NCI-H748 treated with DMSO at 0.1 percent for 48 hours (cell line): ENCODE measurements at places on chromosomes 2 and 18.
A peak's percentile ranks its signal among the peaks of the same experiment; 100 is the strongest.

- no peak for DNase-seq
Measured at GRCh38 chr2:221848286-221848685, 276.2 kb upstream of the EPHA4 start.

DNA sequence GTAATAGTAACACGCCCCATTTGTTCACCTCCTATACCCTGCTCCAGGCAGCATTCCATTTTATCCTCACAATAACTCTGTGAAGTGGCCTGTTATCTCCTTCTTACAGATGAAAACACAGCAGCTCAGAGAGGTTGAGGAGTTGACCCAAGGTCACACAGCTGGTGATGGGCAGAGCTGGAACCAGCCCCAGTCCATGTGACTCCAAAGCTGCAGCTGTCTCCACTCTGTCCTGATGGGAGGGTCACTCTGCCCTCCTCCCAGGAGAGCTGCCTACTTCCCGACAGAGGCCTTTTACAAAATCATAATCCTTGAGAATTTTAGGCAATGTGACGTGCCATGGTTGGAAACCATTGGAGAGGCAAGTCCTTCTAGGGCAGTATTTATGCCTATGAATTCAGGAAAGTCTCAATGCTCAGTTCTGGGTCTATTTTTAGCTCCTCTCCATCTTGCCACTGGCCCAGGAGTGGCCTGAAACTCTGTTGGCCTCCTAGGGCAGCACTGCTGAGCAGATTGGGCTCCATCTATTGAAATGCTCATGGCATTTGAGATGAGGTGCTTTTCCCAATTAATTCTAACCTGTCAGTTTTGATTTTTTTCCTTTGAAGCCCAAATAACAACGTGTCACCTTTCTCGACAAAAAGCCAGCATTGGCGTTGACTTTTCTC, 162.0 kb upstream of the MSH6 start:
- no peak for DNase-seq

GRCh38 chr2:19812166-19812565, 89.6 kb downstream of the TTC32 start:
- DNase-seq = no peak

DNA sequence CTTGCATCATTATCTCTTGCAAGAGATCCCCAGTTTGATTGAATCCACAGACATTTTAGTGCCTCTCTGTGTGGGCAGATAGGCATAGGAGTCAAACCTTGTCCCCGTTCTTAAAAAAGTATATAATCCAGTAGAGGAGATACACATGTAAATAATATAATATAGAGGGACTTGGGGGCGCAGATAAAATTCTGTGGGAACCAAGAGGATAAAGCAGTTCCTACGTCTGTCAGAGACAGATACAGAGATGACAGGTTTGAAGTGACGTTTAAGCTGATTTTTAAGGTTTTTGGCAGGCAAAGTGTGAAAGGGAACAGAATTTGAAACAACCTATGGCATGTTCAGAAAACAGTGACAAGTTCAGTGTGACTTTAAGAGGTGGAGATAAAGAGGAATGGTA, 63.1 kb downstream of the CAB39 start:
- no peak for DNase-seq

DNA sequence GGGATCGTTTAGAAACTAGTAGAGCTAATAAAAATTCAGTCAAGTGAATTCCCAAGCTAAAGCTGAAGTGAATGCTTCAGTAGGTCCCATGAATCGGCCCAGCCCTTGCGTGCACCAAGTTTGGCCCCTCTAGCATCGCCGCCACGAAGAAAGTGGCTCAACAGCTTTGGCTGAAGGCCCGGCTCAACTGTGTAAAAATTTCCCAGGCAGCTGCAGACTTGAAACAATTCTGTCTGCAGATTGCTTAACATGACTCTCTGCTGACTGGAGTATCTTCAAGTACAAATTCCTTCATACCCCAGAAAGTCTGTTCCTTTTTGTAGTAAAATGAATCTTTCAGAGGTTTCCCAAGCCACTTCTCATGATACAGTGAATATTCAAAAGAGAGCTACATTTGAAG, 32.7 kb downstream of the ALMS1 start:
- no peak for DNase-seq

GRCh38 chr18:24271381-24272228, 126.0 kb downstream of the OSBPL1A start:
- DNase-seq = peak; percentile 35

DNA sequence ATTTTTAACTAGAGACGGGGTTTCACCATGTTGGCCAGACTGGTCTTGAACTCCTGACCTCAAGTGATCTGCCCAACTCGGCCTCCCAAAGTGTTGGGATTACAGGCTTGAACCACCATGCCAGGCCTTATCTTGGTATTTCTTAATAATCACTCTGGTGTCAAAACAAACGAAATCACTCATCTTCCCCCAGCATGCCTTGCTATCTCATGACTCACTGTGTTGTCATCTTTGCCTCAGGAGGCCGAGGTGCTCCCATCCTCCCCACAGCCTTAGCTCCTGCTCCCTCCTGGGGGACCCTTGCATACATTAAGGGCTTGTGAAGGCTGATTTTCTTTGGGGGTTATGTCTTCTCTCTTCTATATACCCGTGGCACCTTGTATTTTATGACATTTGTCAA, 250.1 kb upstream of the DPP10 start:
- no peak for DNase-seq

- DNase-seq = no peak
Measured at GRCh38 chr2:15982285-15983044, 42.1 kb downstream of the MYCN start.

GRCh38 chr2:196453613-196454047, 185.9 kb upstream of the CCDC150 start:
- peak; percentile 62 for DNase-seq

- peak; percentile 32 for DNase-seq
Measured at GRCh38 chr18:62788111-62788510, 72.8 kb downstream of the PHLPP1 start.

DNA sequence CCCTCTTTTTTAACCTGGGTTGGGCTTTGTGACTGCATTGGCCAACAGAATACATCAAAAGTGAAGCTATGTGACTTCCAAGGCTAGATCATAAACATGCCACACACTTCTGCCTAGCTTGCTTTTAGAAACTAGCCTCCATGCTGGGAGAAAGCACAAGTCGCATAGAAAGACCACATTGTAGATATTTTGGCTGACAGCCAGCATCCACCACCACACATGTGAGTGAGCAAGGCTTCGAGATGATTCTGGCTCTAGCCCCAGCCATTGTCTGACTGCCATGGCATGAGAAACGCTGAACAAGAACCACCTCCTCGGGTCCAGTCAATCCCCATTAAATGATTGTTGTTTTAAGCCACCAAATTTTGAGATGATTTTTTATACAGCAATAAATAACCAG, 66.8 kb upstream of the STPG4 start:
- DNase-seq = no peak

- no peak for DNase-seq
Measured at GRCh38 chr18:6039055-6039454, 143.7 kb upstream of the TMEM200C start.

- no peak for DNase-seq
Measured at GRCh38 chr2:130796290-130796689, 40.4 kb upstream of the ARHGEF4 start.

GRCh38 chr2:38245114-38245641, 131.9 kb downstream of the ATL2 start:
- no peak for DNase-seq

DNA sequence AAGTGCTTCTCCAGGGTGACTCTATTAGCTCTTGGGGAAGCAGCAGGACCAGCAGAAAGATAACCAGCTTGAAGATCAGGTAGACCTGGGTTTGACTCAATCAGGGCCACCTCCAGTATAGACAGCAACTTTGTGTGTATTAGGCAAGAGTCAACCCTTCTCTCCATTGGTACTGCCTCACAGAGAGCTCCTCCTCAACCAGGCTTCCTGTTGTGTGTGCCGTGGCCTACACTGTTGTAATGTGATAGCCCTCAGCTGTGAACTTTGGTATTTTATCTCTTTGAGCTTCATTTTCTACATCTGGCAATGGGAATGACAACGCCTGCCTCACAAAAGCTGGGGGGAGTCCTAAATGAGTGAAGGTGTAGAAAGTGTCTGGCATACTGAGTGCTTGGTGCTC, 17.0 kb upstream of the MAP3K20 start:
- DNase-seq = no peak

- DNase-seq = no peak
Measured at GRCh38 chr2:112864072-112864471, 27.5 kb upstream of the IL1B start.

GRCh38 chr2:73337828-73338227, 44.5 kb upstream of the EGR4 start:
- no peak for DNase-seq

DNA sequence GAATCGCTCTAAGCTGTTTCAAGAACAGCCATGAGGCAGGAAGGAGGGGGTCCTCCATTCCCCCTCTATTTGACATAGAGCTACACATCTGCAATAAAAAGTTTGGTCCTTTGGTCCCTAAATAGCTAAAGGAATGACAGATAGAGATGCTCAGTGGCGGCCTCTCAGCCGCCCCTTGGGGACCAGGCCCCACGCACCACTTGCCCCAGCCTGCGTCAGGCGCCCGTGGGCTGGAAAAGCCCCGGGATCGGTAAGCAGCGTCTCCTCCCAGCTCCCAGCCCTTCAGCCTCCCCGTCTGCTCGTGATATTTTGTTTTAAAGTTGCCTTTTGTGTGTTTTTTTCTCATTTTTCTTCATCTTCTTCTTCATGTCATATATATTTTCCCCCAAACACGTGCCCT, 321.0 kb downstream of the CELF4 start:
- DNase-seq = no peak

DNA sequence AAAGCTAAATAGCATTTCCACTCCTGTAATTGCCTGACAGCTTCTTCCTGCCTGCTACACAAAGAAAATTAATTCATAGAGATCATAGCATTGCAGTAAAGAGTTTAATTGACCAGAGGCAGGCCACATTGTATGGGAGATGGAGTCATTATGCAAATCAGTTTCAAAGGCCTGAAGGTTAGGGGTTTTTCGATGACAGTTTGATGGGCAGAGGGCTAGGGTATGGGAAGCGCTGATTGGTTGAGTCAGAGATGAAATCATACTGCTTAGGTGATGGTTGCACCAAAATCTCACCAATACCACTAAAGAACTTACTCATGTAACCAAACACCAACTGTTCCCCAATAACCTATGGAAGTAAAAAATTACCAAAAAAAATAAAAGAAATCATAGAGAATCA, 599.0 kb downstream of the NUP35 start:
- no peak for DNase-seq

DNA sequence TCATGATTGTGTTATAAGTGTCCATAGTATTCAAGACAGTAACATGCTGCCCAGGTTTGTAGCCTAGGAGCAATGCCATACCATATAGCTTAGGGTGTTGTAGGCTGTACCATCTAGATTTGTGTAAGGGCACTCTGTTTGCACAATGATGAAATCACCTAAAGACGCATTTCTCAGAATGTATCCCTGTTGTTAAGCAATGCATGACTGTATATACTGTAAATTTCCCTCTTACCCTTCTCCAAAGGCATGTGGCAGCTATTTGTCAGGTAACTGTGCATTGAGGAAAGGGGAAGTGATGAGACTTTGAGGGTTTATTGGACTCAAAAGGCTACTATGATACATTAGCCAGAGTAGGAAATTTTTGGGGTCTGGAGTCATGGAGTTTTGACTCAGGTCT, 180.8 kb downstream of the VAPA start:
- no peak for DNase-seq

DNA sequence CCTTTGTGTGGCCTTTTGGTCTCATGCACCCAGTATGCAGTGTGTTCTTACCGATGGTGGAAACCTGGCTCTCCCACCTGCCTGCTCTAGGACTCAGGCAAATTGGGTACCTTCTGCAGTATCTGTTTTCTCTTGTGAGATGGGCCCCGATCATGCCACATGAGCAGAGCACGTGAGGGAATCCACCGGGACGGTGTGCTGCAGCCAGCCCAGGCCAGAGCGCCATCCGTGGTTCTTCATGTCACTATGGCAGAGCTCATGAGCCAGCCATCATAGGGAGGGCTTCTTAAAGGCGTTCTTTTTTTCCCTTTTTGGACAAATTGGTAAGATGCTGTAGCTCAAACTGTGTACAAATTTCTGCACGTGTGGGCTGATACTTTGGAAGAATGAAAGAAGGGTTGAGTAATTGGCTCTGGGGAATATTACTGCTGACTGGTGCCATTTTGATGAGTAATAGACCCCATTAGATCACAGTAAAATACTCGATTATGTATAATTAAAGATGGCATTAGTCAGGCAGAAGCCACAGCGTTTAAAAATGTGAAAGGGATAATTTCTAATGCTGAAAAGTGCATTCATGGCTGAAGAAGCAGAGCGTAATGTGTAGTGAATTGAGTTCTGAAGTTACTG, 19.2 kb downstream of the SH3RF3 start:
- DNase-seq = no peak

- no peak for DNase-seq
Measured at GRCh38 chr2:70328921-70329561, 27.2 kb upstream of the FAM136A start.

DNA sequence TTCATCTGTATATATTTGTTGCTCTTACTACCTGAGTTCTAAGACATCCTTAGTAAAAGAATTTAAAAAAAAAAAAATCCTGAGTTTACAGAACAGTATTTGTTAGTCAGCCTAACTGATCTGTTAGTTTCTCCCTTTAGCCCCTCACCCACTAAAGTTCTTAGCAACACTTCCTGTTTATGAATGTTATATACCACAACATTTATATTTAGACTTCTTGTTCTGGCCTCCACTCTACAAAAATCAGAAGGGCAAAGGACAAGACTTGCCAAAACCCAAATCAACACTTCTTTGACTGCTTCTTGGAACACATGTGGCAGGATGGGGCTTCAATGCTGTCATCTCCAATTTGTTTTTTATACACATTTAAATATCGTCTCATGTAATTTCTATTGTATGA, 71.1 kb downstream of the MGAT5 start:
- no peak for DNase-seq

- DNase-seq = no peak
Measured at GRCh38 chr2:84676295-84676694, 160.0 kb downstream of the DNAH6 start.

DNA sequence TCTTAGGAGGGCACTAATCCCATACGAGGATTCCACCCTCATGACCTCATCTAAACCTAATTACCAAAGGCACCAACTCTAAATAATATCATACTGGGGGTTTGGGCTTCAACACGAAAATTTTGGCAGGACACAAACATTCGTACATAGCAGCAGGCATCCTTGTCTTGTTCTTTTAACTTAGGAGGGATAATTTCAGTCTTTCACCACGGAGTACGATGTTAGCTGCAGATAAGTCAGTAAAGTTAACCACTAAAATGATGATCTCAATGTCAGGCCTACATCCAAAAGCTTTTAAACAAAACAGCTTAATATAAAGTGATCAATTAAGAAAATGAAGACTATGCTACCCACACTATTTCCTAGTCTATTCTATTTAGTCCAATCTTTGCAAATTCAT, 74.9 kb downstream of the ID2 start:
- no peak for DNase-seq

DNA sequence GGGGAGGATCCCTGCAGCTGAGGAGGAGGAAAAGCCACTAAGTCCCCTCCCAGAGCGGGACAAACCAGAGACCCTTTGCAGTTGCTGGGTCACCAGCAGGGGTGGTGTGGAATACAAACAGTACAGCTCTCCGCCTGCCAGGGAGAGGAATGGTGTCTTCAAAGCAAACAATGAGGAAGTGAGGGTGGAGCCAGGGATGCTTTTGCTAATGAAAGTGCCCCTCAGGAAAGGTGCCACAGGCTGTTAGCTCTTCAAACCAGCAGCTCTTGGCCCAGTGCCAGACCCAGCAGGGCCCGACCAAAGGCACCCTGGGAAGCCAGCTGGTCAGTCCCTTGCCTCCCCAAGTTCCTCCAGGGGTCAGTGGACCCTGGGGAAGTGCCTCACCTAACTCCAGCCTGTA, 102.8 kb downstream of the HIBCH start:
- DNase-seq = peak; percentile 76

- no peak for DNase-seq
Measured at GRCh38 chr2:16584084-16584483, 81.5 kb downstream of the CYRIA start.
